ENCODE measurements at places on chromosomes 7 and 10. TPM values are rescaled to one million over a fixed set of nuclear protein-coding genes. Genes with fewer than 3 reads are reported as not detected.
A peak's percentile ranks its signal among the peaks of the same experiment; 100 is the strongest.

DNA sequence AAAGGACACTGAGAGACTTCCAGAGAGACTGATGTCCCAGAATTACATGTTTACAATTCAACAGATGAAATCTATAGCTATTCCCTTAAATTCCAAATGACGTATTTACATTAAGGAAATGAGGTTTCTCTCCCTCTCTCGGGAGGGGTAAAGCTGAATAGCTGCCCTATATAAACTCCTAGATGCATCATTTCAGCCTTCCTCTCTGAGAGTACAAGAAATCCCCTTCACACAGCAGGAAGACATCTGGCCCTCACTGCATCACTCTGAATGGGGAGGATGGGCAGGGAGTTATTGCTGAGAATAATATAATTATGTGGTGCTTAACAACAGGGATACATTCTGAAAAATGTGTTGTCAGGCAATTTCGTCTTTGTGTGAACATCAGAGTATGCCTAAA lies 11.0 kb downstream of the POT1 start:
- no peaks in the 10 kb centered on the region for H3K27me3 ChIP-seq
- no peak overlapping the region for H3K4me3 ChIP-seq
- H3K36me3 ChIP-seq = no peaks in the 10 kb centered on the region
- no peak for DNase-seq

DNA sequence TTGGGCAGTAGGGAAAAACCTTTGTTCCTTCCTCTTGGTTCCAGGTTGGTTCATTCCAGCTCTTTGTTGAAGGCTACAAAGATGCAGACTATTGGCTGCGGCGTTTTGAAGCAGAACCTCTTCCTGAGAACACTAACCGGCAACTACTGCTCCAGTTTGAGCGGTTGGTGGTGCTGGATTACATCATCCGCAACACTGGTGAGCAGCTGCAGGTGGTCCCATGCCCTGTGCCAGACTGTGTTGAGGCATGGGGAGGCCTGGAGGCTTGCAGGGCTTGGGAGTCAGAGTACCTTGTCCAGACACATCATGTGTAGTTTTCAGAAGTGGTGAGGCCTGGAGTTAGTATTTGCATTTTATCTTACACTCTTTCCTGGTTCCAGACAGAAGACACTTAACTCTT lies 16.3 kb downstream of the PI4K2A start:
- H3K4me3 ChIP-seq = no peak overlapping the region
- peaks cover 9% of the 10 kb centered on the region for H3K36me3 ChIP-seq
- no peaks in the 10 kb centered on the region for H3K27me3 ChIP-seq

- no peaks in the 10 kb centered on the region for H3K4me1 ChIP-seq
- no peaks in the 10 kb centered on the region for H3K27me3 ChIP-seq
- peak; percentile 97 for DNase-seq
- peak within 1 kb of the TSS; percentile 79 for H3K4me3 ChIP-seq
- peak within 1 kb of the TSS; percentile 68 for H3K27ac ChIP-seq
These were observed at the start of gene ZFAND4 for GRCh38 chr10:45672181-45673073. Gene ZFAND4 (minus strand): TSS chr10:45672772. CDS start chr10:45663725, 9,047 bp downstream.

Gene HOXA2
- polyA plus RNA-seq = 2.6 TPM

Gene TMEM139
- polyA plus RNA-seq = not detected

DNA sequence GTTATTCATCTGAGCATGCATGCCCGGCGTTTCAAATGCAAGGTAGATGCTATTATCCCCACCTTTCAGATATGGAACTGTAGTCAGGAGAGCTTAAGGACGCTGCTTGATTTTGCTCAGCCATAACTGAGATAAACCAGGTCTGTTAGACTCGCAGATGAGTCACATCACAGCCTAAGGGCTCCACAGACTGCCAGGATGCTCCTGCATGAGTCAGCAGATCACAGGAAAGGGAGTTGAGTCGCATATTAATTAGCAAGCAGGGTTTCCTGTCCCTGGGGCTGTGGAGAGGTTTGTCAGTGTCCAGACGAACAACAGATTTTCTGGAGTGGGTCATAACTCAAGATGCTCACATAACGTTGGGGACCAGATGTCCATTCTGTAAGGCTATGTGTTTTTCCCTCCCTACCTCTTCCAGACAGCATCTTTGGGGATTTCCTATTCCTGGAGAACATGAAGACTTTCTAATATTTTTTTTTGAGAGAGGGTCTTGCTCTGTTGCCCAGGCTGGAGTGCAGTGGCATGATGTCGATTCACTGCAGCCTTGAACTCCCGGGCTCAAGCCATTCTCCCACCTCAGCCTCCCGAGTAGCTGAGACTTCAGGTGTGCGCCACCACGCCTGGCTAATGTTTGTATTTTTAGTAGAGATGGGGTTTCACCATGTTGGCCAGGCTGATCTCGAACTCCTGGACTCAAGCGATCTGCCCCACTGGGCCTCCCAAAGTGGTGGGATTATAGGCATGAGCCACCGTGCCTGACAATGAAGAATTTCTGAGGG lies 36.7 kb downstream of the PFKFB3 start:
- H3K27me3 ChIP-seq = no peaks in the 10 kb centered on the region
- H3K4me3 ChIP-seq = no peak overlapping the region
- DNase-seq = peak; percentile 90
- peaks cover 4% of the 10 kb centered on the region for H3K4me1 ChIP-seq

Gene CYP26C1
- 0.02 TPM for polyA plus RNA-seq

DNA sequence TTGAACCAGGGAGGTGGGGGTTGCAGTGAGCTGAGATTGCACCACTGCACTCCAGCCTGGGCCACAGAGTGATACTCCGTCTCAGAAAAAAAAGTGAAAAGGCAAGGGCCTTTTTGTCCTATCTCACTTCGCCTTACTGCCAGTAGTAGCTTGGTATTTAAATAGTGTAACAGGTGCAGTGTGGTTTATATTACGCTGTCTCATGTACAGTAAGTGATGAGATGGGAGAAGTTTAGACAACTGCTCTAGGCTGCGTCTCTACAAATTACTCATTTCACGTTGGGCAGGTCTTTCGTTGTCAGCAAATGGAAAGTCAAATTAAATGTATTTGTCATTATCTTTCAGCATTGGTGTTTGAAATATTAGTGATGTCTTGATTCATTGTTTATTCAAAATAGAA lies 15.5 kb upstream of the PFKFB3 start:
- no peak overlapping the region for H3K4me3 ChIP-seq
- no peak for DNase-seq
- H3K4me1 ChIP-seq = peaks cover 5% of the 10 kb centered on the region
- no peak overlapping the region for H3K27ac ChIP-seq
- H3K36me3 ChIP-seq = no peaks in the 10 kb centered on the region

GRCh38 chr7:11060893-11061292 lies 87.2 kb downstream of the PHF14 start:
- no peak overlapping the region for H3K27ac ChIP-seq
- no peaks in the 10 kb centered on the region for H3K4me1 ChIP-seq
- no peaks in the 10 kb centered on the region for H3K36me3 ChIP-seq
- H3K4me3 ChIP-seq = no peak overlapping the region

DNA sequence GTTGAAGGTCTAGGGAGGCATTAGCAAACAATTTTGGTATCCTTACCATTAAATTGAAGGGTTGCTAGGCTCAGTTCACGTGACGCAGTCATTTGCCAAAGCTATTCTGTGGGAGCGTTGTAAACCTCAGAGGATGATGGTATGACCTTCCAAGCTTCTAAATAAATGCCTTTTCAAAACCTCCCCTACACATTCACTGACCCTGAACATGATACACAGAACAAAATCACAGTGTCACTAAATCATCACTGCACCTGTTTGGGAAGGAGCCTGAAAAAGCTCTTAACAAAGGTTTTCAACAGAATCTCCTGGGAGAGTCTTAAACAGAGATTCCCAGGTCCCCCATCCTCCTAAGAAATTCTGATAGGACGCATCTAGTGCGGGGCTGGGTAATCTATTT lies 13.2 kb upstream of the CCDC172 start:
- H3K36me3 ChIP-seq = no peaks in the 10 kb centered on the region
- no peak overlapping the region for H3K4me3 ChIP-seq
- H3K4me1 ChIP-seq = no peaks in the 10 kb centered on the region
- no peak overlapping the region for H3K27ac ChIP-seq
- no peak for DNase-seq

DNA sequence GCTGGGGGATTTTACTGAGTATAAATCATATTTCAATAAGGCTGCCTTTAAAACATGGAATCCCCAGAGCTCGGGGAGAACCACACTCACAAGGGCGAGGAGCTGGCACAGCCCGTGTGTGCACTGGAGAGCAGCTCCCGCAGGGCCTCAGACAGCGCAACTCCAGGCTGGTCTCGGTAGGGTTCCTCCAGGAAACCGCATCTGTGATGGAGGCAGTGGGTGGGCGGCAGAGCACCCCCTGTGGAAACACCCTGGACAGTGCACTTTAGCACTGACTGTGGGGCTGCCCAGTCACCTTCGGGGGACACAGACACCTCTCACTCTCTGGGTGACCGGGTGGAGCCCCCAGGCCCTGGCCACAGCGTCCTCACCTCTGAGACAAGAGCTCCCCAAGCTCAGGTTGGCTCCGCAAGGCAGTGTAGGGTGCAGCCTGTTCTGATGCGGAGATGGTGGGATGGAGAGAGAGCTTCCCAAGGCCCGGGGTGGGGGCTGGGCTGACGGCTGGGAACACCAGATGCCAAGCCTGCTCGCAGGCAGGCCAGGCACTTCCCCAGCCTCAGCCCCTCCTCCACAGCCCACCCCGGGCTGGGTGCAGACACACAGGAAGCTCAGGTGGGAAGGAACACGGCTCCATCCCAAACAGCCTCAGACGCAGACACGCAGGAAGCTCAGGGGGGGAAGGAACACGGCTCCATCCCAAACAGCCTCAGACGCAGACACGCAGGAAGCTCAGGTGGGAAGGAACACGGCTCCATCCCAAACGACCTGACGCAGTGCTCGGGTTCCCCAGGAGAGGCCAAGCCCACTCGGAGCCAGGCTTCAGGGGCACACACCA lies 224.4 kb downstream of the MAD1L1 start:
- no peak overlapping the region for H3K27ac ChIP-seq
- peaks cover 2% of the 10 kb centered on the region for H3K4me1 ChIP-seq
- no peaks in the 10 kb centered on the region for H3K27me3 ChIP-seq
- no peak for DNase-seq
- H3K36me3 ChIP-seq = no peaks in the 10 kb centered on the region

DNA sequence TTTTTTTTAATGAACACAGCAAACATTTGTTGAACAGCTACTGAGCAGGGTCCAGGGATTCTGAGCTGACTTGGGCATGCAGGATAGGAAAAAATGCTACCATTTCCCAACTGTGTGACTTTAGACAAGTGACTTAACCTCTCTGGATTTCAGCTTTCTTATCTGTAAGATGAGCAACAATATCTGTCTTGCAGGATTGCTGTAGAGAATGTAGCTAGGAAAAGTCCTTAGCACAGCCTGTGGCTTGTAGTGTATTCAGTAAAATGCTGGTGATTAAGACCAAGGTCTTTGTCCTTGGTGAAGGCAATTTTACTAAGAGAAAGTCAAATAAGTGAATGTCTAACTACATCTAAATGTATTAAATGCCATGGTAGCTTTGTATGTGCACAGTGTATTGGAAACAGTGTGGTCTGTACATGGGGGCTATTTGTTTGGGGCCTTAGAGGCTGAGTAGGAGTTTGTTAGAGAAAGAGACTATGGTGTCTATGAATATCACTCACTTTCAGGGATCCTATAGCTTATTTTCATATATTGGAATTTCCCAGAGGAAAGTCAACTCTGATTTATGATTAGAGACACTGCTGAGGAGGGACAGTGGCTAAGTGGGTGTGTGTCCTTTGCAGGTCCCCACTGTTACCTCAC lies 118.9 kb downstream of the CDH23 start:
- H3K36me3 ChIP-seq = no peaks in the 10 kb centered on the region
- no peak overlapping the region for H3K27ac ChIP-seq
- no peak overlapping the region for H3K4me3 ChIP-seq

- DNase-seq = peak; percentile 21
- H3K4me3 ChIP-seq = no peak overlapping the region
- no peaks in the 10 kb centered on the region for H3K4me1 ChIP-seq
These were observed 602.7 kb downstream of the ETV1 start for GRCh38 chr7:13386741-13387140.

GRCh38 chr7:34759477-34760125 lies 101.6 kb downstream of the NPSR1 start:
- H3K36me3 ChIP-seq = no peaks in the 10 kb centered on the region
- no peaks in the 10 kb centered on the region for H3K4me1 ChIP-seq
- H3K27me3 ChIP-seq = no peaks in the 10 kb centered on the region
- H3K27ac ChIP-seq = no peak overlapping the region
- DNase-seq = peak; percentile 54

DNA sequence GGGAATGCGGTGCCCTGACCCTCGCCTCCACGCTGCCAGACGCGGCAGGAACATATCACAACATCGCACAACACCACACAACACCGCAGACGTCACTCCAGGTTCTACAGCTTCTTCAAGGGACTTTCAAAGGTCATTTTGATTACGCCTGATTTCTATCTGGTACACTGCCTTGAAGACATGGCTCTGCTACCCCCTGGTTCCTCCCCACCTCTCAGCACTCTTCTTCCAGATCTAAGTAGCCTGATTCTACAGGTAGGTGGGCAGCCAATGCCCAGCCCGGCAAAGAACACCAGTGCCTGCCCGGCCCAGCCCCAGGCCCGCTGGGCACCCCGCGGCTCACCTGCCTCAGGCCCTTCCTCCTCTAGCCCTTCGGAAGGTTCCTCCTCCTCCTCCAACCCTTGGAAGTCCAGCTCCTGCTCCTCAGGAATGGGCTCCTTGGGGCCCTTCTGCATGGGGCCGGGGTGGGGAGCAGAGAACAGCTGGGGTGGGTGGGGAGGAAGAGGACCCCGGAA lies 8.4 kb downstream of the GIGYF1 start:
- no peak overlapping the region for H3K27ac ChIP-seq
- peaks cover 46% of the 10 kb centered on the region for H3K36me3 ChIP-seq
- H3K27me3 ChIP-seq = no peaks in the 10 kb centered on the region
- H3K4me1 ChIP-seq = peaks cover 8% of the 10 kb centered on the region
- no peak overlapping the region for H3K4me3 ChIP-seq
- DNase-seq = no peak

Gene SPDYE9
- polyA plus RNA-seq = not detected

- DNase-seq = peak; percentile 21
- no peaks in the 10 kb centered on the region for H3K4me1 ChIP-seq
- H3K27ac ChIP-seq = no peak overlapping the region
- H3K27me3 ChIP-seq = no peaks in the 10 kb centered on the region
- peak overlapping the region; percentile 46 for H3K4me3 ChIP-seq
- no peaks in the 10 kb centered on the region for H3K36me3 ChIP-seq
These were observed 1196.9 kb downstream of the SORCS3 start for GRCh38 chr10:105837951-105838350.

DNA sequence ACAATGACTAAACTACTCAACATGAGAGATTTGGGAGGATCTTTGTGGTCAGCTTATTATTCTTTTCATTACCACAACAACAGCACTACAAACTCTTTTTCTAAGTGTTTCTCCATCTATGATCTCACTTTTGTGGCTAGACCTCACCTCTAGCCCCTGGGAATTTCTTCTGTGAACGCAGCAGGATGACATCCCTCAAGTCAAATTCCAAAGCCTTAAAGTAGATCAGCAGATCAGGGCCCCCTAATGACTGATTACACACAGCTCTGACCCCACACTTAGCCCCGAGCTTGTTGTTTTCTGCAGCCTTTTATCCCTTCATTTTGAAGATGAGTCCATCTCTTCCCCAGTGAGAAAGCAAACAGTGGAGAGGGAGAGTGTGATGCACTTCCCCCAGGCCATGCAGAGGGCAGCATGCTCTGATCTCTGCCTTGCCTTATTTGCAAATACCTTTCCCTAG lies 27.3 kb downstream of the TFAM start:
- no peak overlapping the region for H3K27ac ChIP-seq
- H3K4me1 ChIP-seq = peaks cover 2% of the 10 kb centered on the region
- no peaks in the 10 kb centered on the region for H3K27me3 ChIP-seq

All from fibroblast of lung (primary cell).